CD8-positive, alpha-beta memory T cell (primary cell): ENCODE measurements at places on chromosomes 3 and 15.
A peak's percentile ranks its signal among the peaks of the same experiment; 100 is the strongest.

DNA sequence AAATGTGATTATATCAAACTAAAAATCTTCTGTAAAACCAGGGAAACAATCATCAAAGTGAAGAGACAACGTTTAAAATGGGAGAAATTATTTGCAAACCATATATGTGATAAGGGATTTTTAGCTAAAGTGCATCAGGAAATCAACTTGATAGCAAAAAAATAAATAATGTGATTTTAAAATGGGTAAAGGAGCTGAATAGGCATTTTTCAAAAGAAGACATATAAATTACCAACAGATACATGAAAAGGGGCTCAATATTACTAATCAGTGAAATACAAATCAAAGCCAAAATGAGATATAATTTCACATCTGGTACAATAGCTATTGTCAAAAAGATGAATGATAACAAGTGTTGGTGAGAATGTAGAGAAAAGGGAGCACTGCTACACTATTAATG lies 537.6 kb upstream of the NAALADL2 start:
- DNase-seq = no peak
- no peaks in the 10 kb centered on the region for H3K27me3 ChIP-seq
- no peaks in the 10 kb centered on the region for H3K36me3 ChIP-seq

DNA sequence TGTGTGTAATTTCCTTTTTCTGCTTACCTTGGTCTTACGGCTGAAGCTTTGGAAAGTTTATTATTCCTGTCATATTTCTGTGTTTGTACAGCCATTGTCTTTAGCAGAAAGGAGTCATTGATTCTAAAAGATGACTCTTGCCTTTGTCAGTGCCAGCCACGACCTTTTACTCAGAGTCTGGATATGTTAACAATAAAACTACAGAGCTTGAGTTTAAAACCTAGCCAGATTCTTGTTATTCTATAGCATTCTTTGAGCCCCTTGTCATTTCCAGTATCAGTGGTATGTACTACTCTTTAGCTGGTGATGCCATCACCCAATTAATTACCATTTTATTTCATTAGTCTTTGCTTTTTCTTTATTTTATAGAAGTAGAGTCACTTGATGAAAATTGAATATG lies 142.4 kb downstream of the TCF12 start:
- H3K27ac ChIP-seq = no peak overlapping the region
- no peaks in the 10 kb centered on the region for H3K27me3 ChIP-seq
- H3K4me1 ChIP-seq = no peaks in the 10 kb centered on the region
- H3K4me3 ChIP-seq = no peak overlapping the region

DNA sequence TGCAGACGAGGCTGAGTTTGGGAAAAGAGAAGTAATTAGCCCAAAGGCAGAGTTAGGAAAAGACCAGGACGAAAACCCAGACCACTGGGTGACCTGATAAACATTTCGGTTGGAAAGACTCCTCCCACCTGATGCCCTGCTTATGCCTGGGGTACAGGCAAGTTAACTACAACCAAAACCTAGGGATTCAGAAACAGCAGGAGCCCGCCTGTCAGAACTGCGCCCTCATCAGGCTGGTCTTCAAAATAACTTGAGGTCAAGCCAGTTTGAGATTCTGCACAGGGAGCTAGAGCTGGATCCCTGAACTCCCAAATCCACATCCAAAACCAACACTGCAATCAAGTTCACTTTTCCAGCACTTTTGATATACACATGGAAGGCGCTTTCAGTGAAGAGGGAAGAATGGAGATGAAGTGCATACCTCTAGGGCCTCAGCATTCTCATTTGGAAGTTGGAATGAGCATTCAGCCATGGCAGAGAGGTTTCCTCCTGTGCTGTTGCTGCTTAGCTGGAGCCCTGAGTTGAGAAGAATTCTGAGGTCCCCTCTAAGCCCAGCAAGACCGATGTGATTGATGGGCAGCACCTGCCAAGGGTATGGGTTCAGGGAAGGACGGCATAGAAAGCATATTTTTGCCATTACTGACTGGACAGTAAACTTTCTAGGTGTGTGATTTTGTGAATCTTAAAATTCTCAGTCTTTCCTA lies 11.6 kb downstream of the TSEN2 start:
- DNase-seq = no peak
- H3K27me3 ChIP-seq = no peaks in the 10 kb centered on the region
- no peak overlapping the region for H3K27ac ChIP-seq
- H3K36me3 ChIP-seq = peaks cover 24% of the 10 kb centered on the region
- no peaks in the 10 kb centered on the region for H3K4me1 ChIP-seq

GRCh38 chr3:127307112-127307835 lies 19.4 kb upstream of the PRR20G start:
- H3K27me3 ChIP-seq = no peaks in the 10 kb centered on the region
- no peak overlapping the region for H3K27ac ChIP-seq
- no peak for DNase-seq
- H3K4me3 ChIP-seq = no peak overlapping the region
- H3K36me3 ChIP-seq = no peaks in the 10 kb centered on the region
- H3K4me1 ChIP-seq = no peaks in the 10 kb centered on the region

DNA sequence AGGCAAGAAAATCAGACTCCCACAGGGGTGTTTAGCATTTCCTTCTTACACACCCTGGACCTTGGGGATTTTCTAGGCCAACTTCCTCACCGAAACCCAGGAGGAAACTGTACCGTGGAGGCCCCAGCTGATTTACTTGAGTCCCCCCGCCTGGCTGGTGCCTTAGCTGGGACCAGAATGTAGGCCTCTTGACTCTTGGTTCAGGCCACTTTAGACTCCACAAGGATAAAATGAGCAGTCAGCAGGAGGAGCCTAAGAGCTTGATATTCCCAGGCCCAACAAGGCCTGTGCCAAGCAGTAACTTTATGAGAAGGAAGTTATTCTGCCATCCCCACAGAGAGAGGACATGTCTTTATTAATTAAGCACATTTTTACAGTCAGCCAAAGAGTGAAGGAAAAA lies 4.6 kb upstream of the APBA2 start:
- no peak overlapping the region for H3K27ac ChIP-seq
- peaks cover 19% of the 10 kb centered on the region for H3K4me1 ChIP-seq
- no peaks in the 10 kb centered on the region for H3K36me3 ChIP-seq

DNA sequence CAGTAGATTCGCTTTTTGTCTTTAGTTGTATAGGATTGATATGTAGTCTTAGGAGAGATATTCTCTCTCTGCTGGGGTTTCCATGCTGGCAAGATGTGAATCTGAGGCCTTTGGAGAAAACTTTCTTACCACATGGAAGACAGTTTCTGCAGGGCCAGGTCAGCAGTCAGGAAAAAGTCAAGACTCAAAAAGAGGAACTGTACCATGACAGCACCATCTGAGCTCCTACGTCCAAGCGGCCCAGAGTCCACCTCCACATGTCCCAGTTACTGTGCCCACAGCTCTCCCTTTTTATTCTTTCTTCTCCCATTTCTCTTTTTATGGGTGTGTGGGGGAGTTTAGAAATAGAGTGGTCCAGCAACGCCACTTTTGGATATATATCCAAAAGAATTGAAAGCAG lies 172.0 kb downstream of the MTHFS start:
- DNase-seq = no peak
- H3K27me3 ChIP-seq = no peaks in the 10 kb centered on the region
- H3K36me3 ChIP-seq = no peaks in the 10 kb centered on the region
- H3K4me3 ChIP-seq = no peak overlapping the region
- H3K27ac ChIP-seq = no peak overlapping the region

DNA sequence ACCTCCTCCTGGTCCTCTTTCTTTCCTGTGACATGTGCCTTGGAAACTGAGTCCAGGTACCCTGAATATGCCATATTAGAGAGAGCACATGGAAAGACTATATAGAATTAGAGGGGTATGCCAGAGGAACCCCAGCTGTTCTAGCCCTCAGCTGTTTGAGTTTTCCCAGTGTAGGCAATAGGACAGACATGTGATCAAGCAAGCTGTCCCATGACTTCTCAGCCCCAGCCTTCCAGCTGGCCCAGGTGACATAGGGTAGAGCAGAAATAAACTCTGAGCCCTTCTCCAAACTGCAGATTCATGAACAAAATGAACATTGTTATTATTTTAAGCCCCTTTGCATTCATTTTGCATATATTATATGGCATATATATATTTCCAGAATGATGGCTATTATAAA lies 118.7 kb downstream of the PPM1L start:
- H3K36me3 ChIP-seq = no peaks in the 10 kb centered on the region
- no peaks in the 10 kb centered on the region for H3K4me1 ChIP-seq
- H3K4me3 ChIP-seq = no peak overlapping the region
- H3K27ac ChIP-seq = no peak overlapping the region
- H3K27me3 ChIP-seq = no peaks in the 10 kb centered on the region

DNA sequence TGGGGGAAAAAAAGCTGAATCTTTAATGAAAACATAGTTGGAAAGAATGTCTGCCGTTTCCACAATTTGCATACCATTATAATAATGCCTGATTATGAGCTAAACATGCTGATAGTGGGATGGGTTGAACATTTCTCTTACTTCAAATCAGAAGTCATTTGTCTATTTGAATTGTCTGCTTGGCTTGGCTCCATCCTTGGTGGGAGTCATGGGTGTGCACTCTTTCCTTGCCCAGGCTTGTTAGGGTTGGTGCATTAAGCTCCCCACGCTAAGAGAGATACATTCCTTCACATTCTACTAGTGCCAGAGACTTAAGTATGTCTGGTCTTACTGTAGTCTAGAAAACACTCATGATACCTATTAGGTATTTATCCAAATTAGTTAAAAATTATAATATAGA lies 121.4 kb upstream of the RARB start:
- H3K36me3 ChIP-seq = no peaks in the 10 kb centered on the region
- no peaks in the 10 kb centered on the region for H3K27me3 ChIP-seq
- no peak overlapping the region for H3K27ac ChIP-seq

DNA sequence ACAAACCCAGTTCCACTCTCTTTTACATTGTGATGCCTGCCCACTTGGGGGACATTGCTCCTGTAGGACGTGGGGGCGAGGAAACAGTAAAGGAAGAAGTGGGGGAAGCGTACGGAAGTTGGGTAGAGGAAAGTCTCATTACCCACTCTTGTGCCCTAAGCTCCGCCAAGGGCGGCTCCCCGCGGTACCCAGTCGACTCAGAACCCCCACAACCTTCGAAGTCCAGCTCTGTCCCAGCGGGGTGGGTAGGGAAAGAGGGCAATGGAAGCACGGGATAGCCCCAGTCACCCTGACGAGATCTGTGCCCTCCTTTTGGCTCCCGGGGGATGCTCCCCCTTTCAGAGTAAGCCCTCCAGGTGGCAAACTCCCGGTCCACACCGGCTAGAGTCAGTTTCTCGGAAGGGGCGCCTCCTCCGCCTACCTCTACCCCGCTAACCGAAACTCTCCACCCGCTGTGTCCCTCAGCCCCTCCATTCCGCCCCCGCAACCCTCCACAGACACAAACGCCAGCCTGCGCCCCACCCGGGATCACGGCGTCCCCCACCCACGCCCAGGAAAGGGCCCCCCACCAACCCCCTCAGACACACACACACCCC lies 527 bp downstream of the CSNK1G1 start:
- no peaks in the 10 kb centered on the region for H3K27me3 ChIP-seq
- peak overlapping the region; percentile 79 for H3K27ac ChIP-seq
- H3K4me1 ChIP-seq = peaks cover 14% of the 10 kb centered on the region
- no peaks in the 10 kb centered on the region for H3K36me3 ChIP-seq
- peak; percentile 7 for DNase-seq
